Activated T-cell treated with anti-CD3 and anti-CD28 coated beads, Interleukin-2, amount 50 U/mL, for 24 hours (primary cell): ENCODE measurements at places on chromosomes 7 and 10.

- peaks cover 5% of the 10 kb centered on the region for H3K4me1 ChIP-seq
- H3K27ac ChIP-seq = no peak within 1 kb of the TSS
- H3K4me3 ChIP-seq = no peak within 1 kb of the TSS
- DNase-seq = no peak
- H3K36me3 ChIP-seq = no peaks in the 10 kb centered on the region
These were observed at the start of gene CACNB2 for GRCh38 chr10:18140149-18140956. TSS of gene CACNB2 (plus strand) at chr10:18140424.

DNA sequence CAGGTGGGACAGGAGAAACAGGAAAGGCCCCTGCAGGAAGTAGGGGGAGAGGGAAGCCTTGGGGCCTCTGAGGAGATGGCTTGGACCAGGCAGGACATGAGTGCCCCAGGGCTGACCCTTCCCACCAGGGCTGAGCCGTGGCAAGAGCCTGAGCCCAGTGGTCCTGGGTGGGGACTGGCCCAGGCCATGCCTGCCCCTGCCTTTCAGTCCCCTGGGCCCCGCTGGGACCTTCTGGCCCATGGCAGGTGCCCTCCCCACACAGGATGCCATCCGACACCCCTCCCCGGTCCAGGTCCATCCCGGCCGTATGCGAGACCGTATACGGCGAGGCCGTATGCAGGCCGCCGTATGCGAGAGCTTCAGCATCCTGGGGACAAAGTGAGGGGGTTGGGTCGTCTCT, 2.0 kb downstream of the GRIFIN start:
- peaks cover 14% of the 10 kb centered on the region for H3K27me3 ChIP-seq
- H3K27ac ChIP-seq = no peak overlapping the region
- no peaks in the 10 kb centered on the region for H3K36me3 ChIP-seq
- H3K4me3 ChIP-seq = no peak overlapping the region
- DNase-seq = no peak
- peaks cover 3% of the 10 kb centered on the region for H3K4me1 ChIP-seq

- no peaks in the 10 kb centered on the region for H3K27me3 ChIP-seq
- H3K4me3 ChIP-seq = no peak overlapping the region
- H3K4me1 ChIP-seq = no peaks in the 10 kb centered on the region
- no peak overlapping the region for H3K27ac ChIP-seq
- DNase-seq = no peak
These were observed 294.4 kb upstream of the MYO3A start for GRCh38 chr10:25639646-25640045.

- peaks cover 65% of the 10 kb centered on the region for H3K36me3 ChIP-seq
- peaks cover 8% of the 10 kb centered on the region for H3K4me1 ChIP-seq
- H3K27ac ChIP-seq = no peak overlapping the region
- H3K27me3 ChIP-seq = no peaks in the 10 kb centered on the region
These were observed 89.7 kb downstream of the ATE1 start for GRCh38 chr10:121838149-121838548.

DNA sequence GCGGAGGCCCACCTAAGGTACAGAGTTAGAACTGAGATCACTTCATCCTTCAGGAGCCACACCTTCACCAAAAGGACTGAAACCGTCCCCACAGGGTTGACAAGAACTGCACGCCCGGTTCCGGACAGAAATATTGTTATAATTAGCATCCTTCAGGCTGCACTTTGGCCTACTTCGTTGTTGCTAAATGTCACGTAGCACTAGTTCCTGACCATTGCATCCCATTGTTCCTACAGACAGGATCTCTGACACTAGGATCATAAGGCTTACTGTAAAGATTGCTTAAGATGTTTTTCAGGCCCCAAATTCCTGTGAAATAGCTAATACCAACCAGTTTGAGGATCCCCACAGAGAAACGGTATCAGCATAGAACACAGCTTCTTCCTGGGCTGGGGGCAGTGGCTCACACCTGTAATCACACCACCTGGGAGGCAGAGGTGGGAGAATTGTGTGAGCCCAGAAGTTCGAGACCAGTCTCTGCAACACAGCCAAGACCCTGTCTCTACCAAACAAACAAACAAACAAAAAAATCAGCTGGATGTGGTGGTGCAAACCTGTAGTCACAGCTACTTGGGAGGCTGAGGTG, 18.3 kb upstream of the EIF4H start:
- DNase-seq = no peak
- H3K4me3 ChIP-seq = no peak overlapping the region
- H3K4me1 ChIP-seq = no peaks in the 10 kb centered on the region

DNA sequence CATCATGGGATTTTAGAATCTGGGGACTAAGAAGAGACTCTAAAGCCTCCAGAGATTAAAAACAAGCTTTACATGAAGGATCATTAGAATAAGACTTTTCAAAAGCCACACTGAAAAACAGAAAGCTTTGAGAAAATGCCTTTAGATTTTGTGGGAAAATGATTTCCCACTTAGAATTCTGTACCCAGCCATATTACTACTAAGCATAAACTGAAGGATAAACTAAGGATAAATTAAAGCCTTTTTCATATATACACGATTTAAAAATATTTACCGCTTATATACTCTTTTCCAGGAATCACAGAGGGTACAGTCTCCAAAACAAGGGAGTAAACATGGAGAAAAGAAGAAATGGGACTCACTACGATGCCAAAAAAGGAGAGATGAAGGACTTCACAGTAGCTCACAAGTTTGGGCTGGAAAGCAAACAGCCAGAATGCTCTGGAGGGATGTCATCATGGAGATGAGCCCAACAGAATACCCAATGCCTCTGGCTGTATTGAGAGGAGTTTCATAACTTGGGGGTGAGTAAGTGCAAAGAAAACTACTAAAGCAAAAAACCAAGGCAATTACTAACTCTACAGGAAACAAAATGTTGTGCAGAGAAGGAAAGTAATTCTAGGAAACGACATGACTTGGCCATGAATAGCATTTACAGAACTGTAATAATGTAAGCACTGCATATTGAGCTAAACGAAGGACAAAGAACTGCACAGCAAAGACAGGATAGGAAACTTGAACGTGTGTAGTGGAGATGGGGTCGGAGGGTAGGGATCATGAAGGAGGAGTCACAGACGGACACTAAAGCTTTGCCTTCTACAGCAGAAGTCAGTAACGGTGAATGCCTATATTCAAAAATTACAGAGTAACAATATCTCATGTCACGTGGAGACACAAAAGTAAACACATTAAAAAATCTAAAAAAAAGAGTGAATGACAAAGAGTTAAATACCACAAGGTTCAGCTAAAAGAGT, 61.4 kb upstream of the ASAH2 start:
- peaks cover 15% of the 10 kb centered on the region for H3K4me1 ChIP-seq
- peaks cover 72% of the 10 kb centered on the region for H3K36me3 ChIP-seq
- H3K27me3 ChIP-seq = no peaks in the 10 kb centered on the region

GRCh38 chr10:101495324-101495925, 92.6 kb downstream of the POLL start:
- H3K27ac ChIP-seq = no peak overlapping the region
- no peak for DNase-seq
- no peaks in the 10 kb centered on the region for H3K27me3 ChIP-seq
- H3K4me1 ChIP-seq = peaks cover 3% of the 10 kb centered on the region

DNA sequence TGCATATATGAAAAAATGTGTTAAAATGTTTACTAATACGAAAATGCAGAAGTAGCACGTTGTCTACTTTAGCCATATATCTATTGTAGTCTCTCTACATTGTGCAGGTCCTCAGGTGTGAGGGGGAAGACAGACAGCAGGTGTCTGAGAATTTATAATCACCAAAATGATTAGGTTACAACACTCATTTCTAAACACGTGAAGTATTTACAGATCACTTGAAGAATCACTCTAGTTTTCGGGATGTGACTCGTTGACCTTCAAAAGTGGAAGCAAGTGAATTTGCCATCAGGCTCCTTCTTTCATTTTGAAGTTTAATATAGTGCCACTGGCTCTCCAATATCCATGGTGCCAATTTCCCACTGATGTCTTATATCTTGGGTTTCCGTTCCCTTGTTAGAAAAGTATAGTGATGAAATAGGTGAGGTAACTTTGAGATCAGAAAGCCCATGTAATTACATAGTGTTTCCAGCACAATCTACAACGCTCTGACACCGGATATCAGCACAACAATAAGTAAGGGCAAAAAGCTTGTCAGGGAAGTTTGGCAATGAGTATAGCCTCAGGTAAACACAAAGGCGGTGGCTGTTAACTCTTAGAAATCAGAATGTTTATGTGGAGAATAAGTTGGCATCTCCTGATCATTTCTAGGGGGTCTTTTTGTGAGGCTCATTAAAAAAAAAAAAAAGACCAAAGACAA, 57.5 kb upstream of the SP4 start:
- no peaks in the 10 kb centered on the region for H3K36me3 ChIP-seq
- no peak for DNase-seq
- no peak overlapping the region for H3K27ac ChIP-seq
- H3K4me3 ChIP-seq = no peak overlapping the region
- H3K27me3 ChIP-seq = no peaks in the 10 kb centered on the region

DNA sequence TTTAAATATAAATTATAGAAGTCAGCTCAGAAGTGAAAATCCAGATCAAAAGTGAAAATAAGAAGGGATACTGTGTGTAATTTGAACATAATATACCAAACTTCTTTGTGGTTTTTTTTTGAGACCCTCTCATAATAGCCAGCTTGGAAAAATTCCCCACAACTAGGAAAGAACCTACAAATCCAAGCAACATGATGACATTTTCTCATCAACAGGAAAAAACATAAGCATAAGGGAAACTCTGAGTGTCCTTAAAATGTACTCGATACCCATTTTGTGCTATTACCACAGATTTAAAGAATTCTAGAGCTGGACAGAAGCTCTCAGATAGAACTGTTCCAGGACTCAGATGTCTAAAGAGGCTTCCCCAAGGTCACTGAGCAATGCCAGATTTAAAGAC, 214.8 kb upstream of the KLF14 start:
- no peak for DNase-seq
- H3K4me1 ChIP-seq = peaks cover 59% of the 10 kb centered on the region
- H3K4me3 ChIP-seq = peak overlapping the region; percentile 56

DNA sequence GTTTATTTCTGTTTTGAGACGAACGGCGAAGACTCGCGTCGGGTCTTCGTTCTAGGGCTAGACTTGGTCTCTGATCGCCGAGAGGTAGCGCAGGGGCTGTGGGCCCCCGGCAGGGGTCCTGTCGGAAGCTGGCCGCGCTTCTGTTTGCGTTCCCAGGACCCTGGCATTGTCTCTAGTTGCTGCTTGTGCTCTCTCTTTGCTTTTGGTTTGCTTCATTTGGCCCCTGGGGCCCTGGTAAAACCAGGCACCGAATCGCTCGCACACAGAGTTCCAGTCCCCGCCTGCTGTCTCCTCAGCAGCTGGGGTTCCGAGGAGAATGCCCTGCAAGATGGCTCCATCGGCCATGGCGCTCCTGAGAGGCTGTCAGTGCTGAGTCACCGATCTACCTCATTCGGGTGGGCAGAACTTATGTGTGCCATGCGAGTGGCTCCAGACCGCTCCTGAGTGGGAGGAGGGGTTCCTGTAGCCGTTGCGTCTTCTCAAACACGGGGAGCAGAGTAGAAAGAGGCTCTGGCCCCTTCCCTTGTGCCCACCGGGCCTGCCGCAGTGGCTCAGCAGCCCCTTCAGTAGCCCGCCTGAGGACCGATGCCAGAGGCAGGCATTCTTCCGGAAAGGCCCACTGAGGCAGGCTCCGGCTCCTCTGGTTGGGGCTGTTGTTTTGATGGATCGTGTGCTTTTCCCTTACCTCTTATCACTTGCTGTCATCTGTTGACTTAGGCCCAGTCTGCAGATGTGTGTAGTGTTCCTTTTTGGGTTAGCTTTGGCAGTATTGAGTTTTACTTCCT, 826 bp downstream of the CHPF2 start:
- H3K36me3 ChIP-seq = peaks cover 54% of the 10 kb centered on the region
- peak; percentile 84 for DNase-seq
- no peaks in the 10 kb centered on the region for H3K27me3 ChIP-seq
- H3K4me3 ChIP-seq = peak overlapping the region; percentile 99
- peaks cover 39% of the 10 kb centered on the region for H3K4me1 ChIP-seq

DNA sequence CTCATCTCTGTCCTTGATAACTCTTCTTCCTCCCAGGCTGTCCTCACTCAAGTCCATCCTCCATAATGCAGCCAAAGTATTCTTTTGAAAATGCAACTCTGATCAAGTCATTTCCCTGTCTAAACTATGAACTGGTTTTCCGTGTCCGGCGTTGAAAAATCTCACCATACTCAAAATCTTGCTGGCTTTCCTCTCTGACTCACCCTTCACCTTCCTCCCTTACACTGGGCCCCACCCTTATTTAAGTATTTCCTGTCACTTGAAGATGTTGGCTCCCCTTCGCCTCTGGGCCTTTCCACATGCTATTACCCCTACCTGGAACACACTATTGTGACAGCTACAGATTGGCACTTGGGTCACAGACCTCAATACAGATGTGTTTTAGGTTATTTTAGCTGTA, 515.6 kb downstream of the INHBA start:
- no peak overlapping the region for H3K27ac ChIP-seq
- H3K4me1 ChIP-seq = no peaks in the 10 kb centered on the region
- H3K27me3 ChIP-seq = no peaks in the 10 kb centered on the region
- H3K36me3 ChIP-seq = no peaks in the 10 kb centered on the region
- H3K4me3 ChIP-seq = no peak overlapping the region

GRCh38 chr10:43215758-43216455, 51.0 kb downstream of the RASGEF1A start:
- no peak for DNase-seq
- peaks cover 2% of the 10 kb centered on the region for H3K4me1 ChIP-seq
- no peak overlapping the region for H3K4me3 ChIP-seq
- H3K27me3 ChIP-seq = no peaks in the 10 kb centered on the region
- no peaks in the 10 kb centered on the region for H3K36me3 ChIP-seq

DNA sequence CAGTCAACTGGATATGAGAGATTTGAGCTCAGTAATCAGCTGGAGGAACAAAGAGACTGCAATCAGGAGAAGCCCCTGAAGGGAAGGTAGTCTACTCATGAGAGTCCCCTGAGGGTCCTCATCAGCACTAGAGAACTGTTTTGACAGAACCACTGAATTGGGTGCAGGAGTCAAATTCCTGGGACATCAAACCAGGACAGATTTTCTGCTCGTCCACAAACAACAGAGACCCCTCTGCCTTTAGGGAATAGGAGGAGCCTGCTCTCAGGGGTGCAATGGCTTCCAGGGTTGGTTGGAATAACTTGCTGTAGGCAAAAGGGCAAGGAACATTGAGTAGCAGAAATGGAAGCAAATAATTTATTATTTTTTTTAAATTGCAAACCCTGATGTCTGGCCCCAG, 21.9 kb upstream of the NEUROD6 start:
- H3K4me1 ChIP-seq = no peaks in the 10 kb centered on the region
- H3K36me3 ChIP-seq = no peaks in the 10 kb centered on the region
- H3K27ac ChIP-seq = no peak overlapping the region

DNA sequence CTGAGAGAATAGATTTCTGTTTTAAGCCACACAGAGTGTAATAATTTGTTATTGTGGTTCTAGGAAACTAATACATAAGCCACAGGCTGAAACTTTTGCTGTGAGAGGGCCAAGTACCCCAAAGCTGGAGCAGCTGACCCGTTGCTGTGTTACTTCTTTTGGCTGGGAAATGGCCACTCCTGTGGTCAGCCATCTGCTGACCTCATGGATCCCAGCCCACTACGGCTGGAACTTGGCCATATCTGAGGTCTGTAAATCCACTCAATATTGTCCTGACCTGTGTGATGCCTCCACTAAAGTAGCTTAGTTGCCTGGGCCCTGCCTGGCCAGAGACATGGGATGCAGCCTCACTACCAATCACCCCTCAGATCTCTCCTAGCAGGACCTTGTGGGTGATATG, 17.4 kb upstream of the LOXL4 start:
- no peak for DNase-seq
- H3K27ac ChIP-seq = no peak overlapping the region
- no peaks in the 10 kb centered on the region for H3K4me1 ChIP-seq
- H3K27me3 ChIP-seq = peaks cover 33% of the 10 kb centered on the region

- DNase-seq = no peak
- H3K27ac ChIP-seq = no peak overlapping the region
- peaks cover 14% of the 10 kb centered on the region for H3K27me3 ChIP-seq
- no peak overlapping the region for H3K4me3 ChIP-seq
- H3K4me1 ChIP-seq = no peaks in the 10 kb centered on the region
These were observed 66.5 kb downstream of the EPDR1 start for GRCh38 chr7:37986908-37987330.
